ENCODE measurements at places on chromosomes 5 and 9.

- DNase-seq: no peak
Measured at GRCh38 chr5:1661831-1662558, 137.6 kb downstream of the MRPL36 start.

- no peak for DNase-seq
Measured at GRCh38 chr5:180594311-180595045, 3.2 kb upstream of the SCGB3A1 start.

- no peak for DNase-seq
Measured at GRCh38 chr5:112238473-112238872, 180.6 kb downstream of the EPB41L4A start.

- DNase-seq: no peak
Measured at GRCh38 chr9:137031904-137032640, at the start of gene FUT7. TSS of gene FUT7 (minus strand) at chr9:137032088. CDS start at chr9:137031991, 97 bp downstream.

GRCh38 chr5:149128023-149128875, 13.0 kb upstream of the ABLIM3 start:
- DNase-seq: no peak

- DNase-seq: no peak
Measured at GRCh38 chr5:36570301-36571095, 35.9 kb upstream of the SLC1A3 start.

DNA sequence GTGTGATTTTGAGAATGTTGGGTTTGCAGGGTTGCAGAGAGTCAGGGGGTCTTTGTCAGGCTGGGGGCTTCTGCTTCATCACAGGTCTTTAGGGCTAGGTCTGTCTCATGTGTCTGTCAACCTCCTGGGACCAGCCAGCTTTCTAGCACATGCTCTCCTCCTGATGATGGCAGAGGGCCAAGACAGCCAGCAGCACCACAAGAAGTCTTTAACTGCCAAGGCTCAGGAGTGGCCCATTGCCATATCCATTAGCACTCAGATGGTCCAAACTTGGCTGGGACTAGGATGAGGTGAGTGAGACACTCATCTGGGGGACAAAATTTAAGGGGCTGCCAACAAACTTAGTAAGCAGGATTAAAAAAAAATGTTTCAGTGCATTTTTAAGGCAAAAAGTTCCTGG, 384.2 kb upstream of the CDH10 start:
- no peak for DNase-seq

GRCh38 chr9:127546125-127546832, 65.8 kb upstream of the STXBP1 start:
- DNase-seq: no peak

DNA sequence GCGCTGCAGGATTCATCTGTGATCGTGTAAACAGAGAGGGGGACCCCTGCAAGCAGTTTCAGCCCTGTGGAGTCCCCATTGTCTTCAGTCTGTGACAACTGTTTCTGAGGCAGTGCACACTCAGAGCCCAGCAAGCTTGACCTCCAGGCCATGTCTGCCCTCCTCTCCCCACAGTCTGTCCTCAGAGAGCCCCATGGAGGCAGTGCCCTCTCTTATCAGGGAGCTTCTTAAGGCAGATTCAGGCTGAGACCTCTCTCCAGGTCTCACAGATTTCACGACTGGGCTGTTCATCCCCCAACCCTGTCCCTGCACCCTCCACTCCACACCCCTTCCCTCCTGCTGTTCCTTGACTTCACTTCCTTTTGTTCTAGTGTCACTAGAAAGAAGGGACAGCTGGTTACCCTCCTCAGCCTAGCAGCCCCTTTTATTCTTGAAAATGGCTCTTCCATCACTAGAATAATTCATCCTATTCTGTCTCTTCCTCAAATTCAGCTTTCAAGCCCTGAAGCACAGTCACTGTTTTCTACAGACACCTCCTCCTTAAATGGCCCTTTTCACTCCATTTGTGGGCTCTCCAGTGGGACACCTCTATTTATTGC, 218.4 kb downstream of the MED10 start:
- no peak for DNase-seq

- DNase-seq: no peak
Measured at GRCh38 chr5:117131048-117131679, 556.5 kb upstream of the SEMA6A start.

- DNase-seq: no peak
Measured at GRCh38 chr9:128723352-128723865, 518 bp downstream of the ZDHHC12 start.

DNA sequence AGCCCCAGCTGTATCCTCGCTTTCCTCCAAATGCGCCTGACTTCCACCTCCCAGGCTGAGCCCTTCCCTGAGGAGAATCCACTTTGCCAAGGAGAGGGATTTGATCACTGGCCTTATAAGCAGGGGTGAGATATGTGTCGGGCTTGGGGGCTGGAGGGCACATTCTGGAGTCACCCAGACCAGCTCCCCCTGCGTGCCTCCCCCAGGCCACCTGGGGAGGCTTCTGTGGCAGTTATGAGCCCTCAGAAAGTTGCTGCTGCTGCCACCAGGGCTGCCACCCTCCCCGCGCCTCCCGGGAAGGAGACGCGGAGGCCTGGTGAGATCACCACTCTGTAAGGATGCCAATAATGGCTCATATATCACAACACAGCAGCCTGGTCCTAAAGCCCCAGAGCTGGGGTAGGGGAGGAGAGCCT, 211.5 kb downstream of the PAPPA start:
- DNase-seq: peak; percentile 29

GRCh38 chr9:2802494-2802921, 41.4 kb downstream of the PUM3 start:
- no peak for DNase-seq

GRCh38 chr5:135509995-135510394, 25.8 kb downstream of the NEUROG1 start:
- no peak for DNase-seq

DNA sequence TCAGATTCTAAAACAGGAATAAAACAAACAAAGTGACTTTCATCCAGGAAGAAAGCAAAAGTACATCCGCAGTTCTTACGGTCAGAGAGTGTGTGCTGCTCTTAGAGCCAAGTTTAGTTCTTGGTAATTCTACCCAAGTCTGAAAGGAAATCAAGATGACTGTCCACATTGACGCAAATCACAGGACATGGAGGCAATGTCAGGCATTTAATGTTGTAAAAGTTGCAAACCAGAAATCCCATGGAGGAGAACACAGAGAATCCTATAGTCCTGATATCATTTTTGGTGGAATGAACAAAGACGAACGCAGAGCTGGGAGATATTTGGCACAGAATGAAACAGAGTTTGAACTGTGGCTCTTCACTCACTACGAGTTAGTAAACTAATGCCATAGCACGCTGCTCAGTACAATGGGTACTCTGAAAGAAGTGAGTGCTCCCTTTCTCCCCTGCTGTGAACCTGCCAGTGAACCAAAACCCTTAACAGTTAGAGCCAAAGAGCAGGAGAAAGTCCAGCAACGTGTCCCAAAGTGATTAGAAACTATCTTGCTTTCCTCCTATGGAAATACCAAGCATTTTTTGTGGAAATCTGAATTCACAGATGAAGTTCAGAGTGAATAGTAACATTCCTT, 74.3 kb downstream of the MUSK start:
- no peak for DNase-seq

- no peak for DNase-seq
Measured at GRCh38 chr9:114366334-114367128, 21.3 kb downstream of the AKNA start.

DNA sequence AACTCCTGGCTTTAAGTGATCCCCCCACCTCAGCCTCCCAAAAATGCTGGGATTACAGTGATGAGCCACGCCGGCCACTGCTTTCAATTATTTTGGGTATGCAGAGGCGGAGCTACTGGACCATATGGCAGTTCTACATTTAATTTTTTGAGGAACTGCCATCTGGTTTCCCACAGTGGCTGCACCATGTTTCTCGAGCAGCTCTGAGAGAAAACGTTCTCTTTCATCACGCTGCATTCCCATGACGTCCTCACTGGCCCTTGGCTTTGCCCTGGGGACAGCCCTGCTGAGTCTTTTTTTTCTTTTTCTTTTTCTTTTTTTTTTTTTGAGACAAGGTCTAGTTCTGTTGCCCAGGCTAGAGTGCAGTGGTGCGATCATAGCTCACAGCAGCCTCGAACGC, 35.5 kb upstream of the GRHPR start:
- DNase-seq: no peak

DNA sequence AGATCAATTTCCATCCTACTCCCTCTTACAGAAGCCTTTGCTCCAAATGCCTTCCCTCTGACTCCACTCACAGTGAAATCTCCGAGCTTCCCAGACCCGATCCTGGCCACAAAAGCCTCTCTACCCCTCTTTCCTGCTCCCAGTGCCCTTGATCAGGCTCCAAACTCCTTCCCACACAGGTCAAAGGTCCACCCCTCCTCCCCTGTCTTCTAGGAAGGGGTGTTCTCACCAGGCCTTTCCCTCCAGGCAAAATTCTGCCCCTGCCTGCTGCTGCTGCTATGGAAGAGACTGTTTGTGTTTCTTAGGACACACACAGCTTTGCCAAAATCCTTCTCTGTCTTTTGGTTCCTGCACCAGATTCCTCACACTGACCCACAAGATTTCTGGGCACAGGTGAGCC, 85.8 kb upstream of the ALDH1A1 start:
- DNase-seq: peak; percentile 16

GRCh38 chr9:113638490-113638889, 175.0 kb downstream of the RGS3 start:
- no peak for DNase-seq

DNA sequence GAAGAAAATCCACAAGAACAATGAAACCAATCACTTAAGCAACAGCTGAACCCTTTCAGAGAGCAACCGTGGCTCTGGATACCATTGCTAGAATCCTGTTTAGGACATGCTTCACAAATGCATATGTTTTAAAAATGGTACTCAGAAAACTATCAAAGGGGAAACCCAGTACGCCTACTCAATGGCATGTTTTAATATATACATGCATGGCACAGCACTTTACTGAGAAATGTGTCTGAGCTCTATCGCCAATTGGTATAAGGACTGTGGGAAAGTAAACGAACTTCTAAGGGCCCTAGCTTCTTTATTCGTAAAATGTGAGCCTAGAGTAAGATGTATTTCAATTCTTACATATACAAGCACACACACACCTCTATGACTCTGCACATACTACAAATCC, 72.3 kb downstream of the PTBP3 start:
- no peak for DNase-seq

- no peak for DNase-seq
Measured at GRCh38 chr5:80631278-80632259, 22.9 kb upstream of the MSH3 start.

GRCh38 chr9:96116275-96117064, 185.5 kb downstream of the HSD17B3 start:
- DNase-seq: peak; percentile 82

- no peak for DNase-seq
Measured at GRCh38 chr9:126788046-126788445, 16.8 kb upstream of the ZBTB43 start.

GRCh38 chr9:77433675-77434445, 214.3 kb downstream of the GNA14 start:
- DNase-seq: peak; percentile 9

DNA sequence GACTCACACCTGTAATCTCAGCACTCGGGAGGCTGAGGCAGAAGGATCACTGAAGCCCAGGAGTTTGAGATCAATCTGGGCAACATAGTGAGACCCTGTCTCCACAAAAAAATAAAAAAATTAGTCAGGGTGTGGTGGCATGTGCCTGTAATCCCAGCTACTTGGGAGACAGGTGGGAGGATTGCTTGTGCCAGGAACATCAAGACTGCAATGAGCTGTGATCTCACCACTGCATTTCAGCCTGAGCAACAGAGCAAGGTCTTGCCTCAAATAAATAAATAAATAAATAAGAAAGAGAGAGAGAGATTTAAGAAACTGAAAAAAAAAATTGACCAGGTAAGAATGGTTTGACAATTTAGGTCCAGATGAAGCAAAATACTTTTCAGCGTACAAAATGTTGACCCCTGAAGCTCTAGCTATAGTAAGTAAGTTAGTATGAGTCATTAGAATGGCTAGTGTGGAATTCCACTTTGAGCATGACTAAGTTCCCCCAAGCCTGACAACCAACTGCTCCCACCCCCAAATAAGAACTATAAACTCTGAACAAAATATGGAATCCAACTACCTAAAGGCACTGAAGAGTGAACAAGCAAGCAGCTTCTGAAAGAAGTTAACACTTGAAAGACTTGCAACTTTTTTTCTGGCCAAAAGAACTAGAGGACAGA, 217.8 kb upstream of the TLE4 start:
- DNase-seq: no peak

DNA sequence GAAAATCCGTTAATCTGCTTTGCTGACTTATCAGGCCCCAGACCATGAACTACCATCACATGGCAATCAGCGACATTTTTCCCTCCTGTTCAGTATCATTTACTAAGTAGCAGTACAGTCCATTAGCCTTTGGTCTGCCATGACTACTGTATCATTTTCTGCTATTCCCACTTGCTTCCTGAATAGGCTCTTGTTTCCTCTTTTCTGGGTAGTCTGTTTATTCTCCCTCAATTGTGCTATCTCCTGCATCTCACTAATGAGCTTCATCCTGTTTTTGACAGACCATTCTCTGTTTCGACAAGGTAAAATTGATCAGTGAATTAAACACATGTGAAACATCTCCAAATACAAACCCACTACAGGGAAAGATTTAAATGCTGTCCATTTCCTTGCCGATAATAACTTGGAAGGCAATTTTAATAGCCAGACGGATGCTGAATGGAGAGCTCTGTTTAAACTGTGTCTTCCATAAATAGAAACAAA, 263.5 kb upstream of the ANKRD55 start:
- no peak for DNase-seq

DNA sequence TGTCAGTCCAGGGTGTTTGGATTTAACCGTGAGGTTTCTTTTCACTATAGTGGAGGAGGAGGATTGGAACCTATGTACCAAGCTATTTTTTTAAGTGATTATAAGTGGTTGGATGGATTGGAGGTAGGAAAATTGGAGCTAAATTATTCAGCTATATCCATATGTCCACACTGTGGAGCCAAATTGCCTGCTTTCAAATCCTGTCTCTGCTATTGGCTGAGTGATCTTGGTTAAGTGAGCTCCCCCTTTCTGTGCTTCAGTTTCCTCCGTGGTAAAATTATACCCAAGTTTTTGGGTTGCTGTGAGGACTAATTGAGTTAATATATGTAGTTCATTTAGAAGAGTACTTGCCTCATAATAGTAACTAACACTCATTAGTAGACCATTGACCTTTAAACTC, 2.5 kb downstream of the CENPP start:
- DNase-seq: no peak
